Osteocyte (in vitro differentiated cells): ENCODE measurements at places on chromosomes 3 and 15. TPM values are rescaled to one million over a fixed set of nuclear protein-coding genes. Genes with fewer than 3 reads are reported as not detected.

Gene RNF123
- total RNA-seq = 50.9 and 61.0 TPM in 2 replicates

Gene PRTG
- total RNA-seq = 2.1 and 2.2 TPM in 2 replicates

Gene VWA5B2
- 0.11 TPM in 1 of 2 replicates, not detected in the other for total RNA-seq

Gene SI
- total RNA-seq = not detected in 2 replicates

Gene OR5K1
- total RNA-seq = not detected in 2 replicates

Gene PLA2G4E
- total RNA-seq = not detected in 2 replicates

Gene KLHL6
- not detected in 2 replicates for total RNA-seq

Gene IL16
- not detected in 2 replicates for total RNA-seq

- no peak for DNase-seq
Observed at GRCh38 chr3:80051602-80051962, 283.8 kb upstream of the ROBO1 start.

DNA sequence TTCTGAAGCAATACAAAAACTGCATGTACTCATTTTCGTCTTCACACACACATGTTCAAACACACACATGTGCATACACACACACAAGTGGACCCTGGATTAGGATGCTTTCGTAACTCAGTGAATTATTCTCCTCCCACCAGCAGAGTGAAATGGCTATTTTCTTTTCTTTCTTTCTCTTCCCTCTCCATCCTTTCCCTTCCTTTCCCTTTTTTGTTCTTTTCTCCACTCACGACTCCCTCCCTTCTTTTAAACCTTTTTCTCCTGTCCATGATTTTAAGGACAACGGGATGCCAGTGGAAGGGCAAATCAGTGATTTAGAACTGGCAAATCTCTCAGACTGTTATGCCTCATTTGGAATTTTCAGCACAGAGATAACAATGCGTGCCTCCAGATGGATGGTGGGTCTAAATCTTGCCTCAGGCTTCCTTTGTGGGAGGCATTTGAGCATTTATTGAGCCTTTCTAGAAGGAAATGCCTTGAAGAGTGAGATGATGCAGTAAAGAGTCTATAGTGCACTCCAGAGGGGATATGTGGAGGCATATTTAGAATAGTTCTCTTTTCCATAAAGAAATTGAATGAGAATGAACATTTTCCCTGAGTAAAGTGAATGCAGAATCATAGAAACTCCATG lies 130.4 kb upstream of the SLC7A14 start:
- DNase-seq = no peak

DNA sequence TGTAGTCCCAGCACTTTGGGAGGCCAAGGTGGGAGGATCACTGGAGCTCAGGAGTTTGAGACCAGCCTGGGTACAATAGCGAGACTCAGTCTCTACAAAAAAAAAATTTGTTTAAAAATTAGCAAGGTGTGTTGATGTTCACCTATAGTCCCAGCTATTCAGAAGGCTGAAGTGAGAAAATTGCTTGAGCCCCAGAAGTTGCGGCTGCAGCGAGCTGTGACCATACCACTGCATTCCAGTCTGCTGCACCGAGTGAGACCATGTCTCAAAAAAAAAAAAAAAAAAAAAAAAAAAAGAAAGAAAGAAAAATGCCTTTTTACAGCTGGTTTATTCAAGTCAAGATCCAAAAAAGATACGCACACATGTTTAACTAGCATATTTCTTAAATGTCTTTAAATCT lies 17.0 kb upstream of the MUC20 start:
- DNase-seq = no peak

DNA sequence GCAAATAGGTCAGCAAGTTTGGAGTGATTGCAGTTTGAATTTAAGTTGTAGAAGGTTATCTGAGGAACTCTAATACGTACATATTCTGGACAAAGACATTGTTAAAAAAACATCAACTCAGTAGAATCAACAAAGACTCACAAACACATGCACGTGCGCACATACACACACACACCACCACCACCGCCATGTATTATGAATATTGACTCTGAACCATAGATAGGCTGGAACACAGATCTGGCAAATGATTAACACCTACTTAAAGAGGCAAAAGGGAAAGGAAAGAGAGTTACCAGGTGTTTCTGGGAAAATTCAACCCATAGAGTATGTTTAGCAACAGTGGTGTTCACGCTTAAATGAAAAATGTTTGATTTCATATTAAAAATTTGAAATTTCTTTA lies 334.2 kb upstream of the ALCAM start:
- no peak for DNase-seq

- DNase-seq = no peak
Observed at GRCh38 chr3:31187380-31187779, 292.9 kb upstream of the GADL1 start.

GRCh38 chr3:124939661-124940060 lies 5.1 kb upstream of the MUC13 start:
- DNase-seq = no peak

- DNase-seq = no peak
Observed at GRCh38 chr15:65638681-65639089, 16.9 kb downstream of the SLC24A1 start.

- no peak for DNase-seq
Observed at GRCh38 chr3:155631323-155632019, 113.4 kb downstream of the PLCH1 start.

GRCh38 chr15:43919540-43920253 lies 92.9 kb downstream of the WDR76 start:
- no peak for DNase-seq

DNA sequence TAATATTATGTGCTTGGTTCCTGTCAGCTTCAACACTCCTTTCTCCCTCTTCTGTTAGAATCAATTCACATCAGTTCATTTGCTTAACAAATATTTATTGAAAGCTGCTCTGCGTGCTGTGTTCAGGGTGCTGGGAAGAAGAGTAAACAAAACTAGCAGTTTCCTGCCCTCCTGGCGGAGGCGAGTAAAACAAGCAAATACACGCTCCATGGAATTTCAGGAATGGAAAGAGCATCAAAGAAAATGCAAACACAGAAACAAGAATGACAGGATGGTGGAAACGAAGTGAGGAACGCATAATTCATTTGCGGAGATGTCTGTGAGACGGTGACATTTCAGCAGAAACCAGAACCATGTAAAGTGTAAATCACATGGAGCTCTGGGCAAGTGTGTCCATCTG lies 49.4 kb upstream of the SPTSSB start:
- DNase-seq = no peak

GRCh38 chr3:144039661-144040060 lies 68.0 kb downstream of the DIPK2A start:
- no peak for DNase-seq

DNA sequence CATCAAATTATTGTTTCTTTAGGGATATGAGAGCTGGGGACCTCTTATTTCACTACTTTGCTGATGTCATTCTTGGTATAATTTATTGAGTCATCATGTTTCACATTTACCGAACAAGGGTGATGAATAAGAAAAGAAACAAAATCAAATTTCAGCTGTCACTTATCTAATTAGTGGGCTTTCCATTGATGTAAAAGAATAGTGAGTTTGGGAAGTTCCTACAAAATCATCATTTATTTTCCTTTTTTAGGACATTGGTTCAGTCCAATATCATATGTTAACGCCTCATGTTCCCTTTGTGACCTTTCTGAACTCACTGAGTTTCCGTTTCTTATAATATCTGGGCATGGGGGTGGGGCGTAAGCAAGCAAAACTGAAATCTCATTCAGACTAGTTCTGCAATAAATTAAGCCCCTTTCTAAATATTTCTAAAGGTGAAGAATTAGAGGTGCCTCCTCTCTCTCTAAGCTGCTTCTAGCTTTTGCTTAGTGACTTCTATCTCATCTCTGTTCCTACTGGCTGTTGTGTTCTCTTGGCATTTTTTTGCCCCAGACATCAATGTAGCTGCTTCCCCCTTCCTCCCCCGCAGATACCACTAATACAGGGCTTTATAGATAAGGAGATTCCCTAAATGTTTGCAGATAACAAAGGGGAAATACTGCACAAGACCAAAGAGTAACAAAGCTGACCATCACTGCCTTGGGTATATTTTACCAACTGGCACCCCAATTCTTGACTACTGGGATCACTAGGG lies 238.0 kb upstream of the CTNNB1 start:
- DNase-seq = no peak

GRCh38 chr3:4850928-4851265 lies 128.3 kb upstream of the BHLHE40 start:
- no peak for DNase-seq

DNA sequence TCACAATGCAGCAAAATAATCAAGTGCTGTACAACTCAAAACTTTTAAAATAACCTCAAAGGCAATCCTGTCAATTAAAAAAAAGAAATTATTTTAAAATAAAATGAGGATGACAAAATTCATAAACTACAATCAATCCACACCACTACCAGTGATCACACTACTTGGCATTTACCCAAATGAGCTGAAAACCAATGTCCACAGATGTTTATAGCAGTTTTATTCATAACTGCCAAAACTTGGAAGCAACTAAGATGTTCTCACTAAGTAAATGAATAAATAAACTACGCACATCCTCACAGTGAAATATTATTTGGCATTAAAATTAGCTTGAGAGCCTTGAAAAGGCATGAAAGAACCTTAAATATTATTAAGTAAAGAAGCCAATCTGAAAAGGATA lies 121.3 kb downstream of the STAG1 start:
- DNase-seq = no peak

DNA sequence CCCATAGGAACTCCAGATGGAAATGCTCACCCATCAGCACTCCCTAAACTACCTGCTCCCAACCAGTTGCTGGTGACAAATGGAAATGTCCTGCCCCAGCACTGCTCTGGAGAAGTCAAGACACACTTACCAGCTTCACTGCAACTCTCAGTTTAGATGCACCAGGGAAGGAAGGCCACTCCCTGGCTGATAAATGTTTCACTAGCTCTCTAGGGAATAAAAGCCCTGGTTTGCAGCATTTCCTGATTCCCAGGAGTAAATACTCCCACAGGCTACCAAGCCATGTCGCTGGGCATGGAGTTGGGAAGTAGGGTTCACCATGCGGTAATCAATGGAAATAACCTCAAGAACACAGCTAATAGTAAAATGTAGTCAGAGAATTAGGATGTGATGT lies 112.0 kb upstream of the NEO1 start:
- DNase-seq = no peak

- no peak for DNase-seq
Observed at GRCh38 chr3:24952388-24952787, 457.7 kb upstream of the THRB start.

- no peak for DNase-seq
Observed at GRCh38 chr3:151707216-151707615, 26.5 kb upstream of the AADACL2 start.
